Heart left ventricle (tissue), 16 donors: ENCODE measurements at places on chromosomes 2 and 18.

DNA sequence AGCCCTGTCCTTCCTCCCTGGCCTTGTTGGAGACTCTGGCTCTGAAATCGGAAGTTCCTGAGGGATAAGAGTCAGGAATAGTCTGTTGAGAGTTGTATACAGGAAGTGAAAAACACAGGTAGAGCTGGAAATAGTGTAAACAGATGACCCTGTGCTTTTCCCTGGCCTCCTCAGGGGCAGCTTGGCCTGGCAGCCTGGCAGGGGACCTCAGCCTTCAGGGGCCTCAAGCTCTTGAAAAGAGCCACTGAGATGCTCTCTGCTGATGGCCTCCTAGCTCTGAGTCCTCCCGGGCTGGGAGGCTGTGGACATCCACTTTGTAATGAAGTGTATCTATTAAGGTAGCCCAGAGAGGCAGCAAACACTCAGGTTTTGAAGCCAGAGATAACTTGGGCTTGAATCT lies 79.3 kb downstream of the DDX1 start:
- no peak for DNase-seq

DNA sequence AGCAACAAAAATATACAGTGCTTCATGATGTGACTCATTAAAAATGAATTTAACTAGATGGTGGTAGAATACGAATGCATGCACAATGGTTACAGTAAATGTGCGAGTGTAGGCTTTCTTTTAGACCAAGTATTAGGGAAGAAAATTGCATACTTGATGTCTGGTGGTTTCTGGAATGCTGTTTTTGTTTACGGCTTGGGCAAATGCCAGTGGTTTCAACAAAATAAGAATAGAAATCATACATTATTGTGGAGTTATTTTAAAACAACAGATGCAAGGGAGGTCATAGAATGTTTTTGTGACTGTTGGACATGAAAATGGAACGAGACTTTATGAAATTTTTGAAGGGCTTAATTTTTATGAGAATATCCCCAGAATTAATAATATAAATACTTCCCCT lies 580.9 kb downstream of the PLCL1 start:
- DNase-seq: no peak

DNA sequence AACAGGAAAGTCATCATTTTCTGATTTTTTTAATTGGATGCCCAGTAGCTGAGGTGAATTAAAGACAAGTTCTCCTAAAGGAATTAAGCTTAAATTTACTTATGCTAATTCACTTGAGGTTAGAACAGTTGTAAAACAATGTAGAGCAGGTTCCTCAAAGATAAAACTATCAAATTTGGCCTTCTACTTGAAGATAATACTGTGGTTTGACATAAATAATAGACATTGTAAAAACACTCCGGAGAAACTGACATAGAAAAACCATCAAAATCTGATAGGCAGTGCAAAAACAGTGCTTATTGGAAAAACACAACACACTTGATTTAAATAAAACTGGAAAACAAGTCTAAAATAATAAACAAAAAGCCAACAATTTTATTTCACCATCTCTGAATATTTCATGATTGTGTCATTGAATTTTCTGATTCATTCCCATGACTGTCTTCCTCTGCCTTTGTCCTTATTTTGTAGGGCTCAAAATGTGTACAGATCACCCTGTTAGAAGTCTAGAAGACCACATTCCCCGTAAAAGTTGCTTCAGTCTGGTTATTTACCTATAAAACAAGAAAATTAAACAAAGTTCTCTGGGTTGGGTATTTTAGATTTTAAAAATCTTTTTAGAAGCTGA lies 28.3 kb upstream of the SLC40A1 start:
- no peak for DNase-seq

DNA sequence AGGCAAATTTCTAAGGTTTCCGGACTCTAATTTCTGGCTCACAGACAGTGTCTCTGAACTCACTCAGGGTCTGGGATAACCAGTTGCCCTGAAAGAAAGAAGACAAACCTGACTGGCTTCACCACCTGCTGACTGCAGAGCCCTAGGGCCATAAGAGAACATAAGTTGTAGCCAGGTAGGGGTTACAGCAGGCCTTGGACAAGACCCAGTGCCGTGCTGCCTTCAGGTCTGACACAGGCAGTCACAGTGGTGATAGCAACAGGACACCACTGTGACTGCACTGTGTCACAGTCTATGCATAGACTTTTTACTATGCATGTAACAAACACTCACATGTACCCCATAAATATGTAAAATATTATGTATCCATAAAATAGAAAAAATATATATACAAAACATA lies 508.5 kb downstream of the PID1 start:
- DNase-seq: no peak

DNA sequence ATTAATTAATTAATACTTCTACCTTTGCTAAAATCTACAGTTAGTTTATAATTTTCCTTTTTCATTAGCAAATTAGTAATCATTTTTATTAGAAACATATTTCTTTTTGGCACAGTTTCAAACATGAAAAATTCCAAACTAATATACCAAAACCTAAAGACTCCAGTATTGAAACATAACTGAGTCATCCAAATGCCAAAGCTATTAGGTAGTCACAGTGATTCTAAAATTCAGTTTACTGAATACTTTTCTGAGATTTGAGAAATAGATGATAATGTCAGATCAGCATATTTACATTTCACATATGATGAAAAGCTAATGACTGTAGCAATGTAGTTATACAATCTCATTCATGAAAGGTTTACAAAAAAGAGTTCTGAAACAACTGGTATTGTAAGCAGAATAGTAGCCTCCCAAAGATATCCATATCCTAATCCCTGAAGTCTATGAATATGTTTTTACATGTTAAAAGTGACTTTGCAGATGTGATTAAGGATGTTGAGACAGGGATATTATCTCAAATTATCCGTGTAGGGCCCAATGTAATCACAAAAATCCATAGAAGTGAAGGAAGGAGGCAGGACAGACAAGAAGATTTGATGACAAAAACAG lies 680.2 kb upstream of the CHAC2 start:
- no peak for DNase-seq

- DNase-seq: no peak
These were observed 67.5 kb downstream of the DCDC2C start for GRCh38 chr2:3770724-3771415.

DNA sequence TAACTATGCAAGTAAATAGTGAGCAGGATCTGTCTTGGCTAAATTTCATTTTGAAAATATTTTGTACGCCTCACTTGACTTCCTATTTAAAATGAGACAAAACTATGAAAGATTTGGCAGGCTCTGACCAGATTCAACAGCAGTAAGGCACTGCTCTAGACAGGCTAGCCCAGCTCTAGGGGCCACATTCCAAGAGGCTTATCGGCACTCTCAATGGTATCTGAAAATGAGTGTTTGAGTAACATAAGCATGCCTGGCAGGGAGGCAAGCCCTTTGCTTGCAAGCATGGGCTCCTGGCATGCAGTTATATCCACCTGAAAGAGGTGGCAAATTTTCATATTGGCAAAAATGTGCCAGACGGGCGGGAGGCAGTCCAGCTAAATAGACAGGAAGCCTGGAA lies 10.5 kb downstream of the CAPN13 start:
- DNase-seq: peak; percentile 35

GRCh38 chr2:226076529-226076928 lies 677.0 kb downstream of the NYAP2 start:
- no peak for DNase-seq

GRCh38 chr2:59875836-59876235 lies 677.6 kb downstream of the BCL11A start:
- DNase-seq: no peak

DNA sequence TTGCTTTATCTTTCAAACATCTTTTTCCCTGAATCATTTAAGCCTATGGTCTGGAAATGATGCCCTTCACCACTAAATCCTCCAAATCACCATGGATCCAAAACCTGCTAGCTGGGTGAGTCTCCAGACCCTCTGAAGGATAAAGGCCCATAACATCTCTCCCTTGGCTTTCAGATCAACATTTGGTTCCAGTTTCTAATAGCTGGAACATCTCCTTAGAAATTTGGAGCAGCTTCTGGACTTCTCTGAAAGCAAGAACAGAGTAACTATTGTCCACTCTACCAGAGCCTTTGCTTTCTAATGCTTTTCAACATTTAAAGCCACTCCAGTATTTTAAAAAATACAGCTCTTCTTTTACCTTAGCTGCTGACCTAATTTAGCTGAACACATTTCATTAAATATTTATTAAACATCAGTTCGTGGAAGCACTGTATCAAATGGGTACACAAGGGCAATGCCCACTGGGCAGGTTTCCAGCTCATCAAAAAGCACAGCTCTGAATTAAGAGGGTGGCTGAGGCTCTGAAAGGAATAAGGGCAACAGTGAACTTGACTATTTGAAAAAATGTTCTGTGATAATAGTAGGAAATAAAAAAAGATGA lies 75.3 kb downstream of the GALNT3 start:
- no peak for DNase-seq

- DNase-seq: no peak
These were observed 20.9 kb downstream of the PKDCC start for GRCh38 chr2:42068571-42069178.

DNA sequence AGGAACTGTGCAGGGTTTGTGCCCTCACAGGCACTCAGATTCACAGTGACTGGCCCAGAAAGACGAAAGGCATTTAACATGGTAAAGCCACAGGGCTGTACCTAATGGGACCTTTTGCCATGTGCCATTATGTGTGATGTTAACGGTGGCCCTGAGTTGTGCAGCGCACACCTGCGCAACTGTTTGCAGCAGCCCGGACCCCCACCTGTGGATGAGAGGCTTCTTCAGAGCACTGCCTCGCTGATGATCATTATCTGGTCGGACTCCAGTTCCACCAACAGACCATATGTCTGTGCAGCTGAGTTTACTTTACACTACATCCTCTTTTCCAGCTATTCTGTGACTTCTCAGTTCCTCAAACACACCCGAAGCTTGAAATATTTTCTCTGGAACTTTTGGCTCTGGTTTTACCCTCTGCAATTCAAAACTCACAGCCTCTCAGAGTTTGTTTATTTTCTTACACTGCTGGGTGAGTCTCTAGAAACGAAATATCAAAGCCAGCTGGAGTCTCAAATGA lies 35.6 kb upstream of the UBE2F start:
- no peak for DNase-seq

GRCh38 chr2:225366731-225367130 lies 32.8 kb upstream of the NYAP2 start:
- no peak for DNase-seq

DNA sequence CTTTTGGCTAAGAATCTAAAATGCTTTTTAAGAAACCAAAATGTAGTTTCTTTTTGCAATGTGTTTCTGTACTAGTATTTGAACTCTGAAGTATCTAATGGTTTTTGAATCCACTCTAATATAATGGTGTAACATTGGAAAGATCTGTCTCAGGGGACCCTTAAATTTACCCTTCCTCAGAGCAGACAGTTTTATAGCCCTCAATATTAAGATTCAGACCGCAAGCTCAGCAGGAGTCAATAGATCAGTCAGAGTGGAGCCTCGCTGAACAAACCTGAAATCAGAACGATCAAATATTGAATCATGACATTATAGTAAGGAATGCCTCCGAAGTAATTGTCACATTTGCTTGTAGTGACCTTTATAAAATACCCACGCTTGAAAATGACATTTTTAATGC lies 18.3 kb downstream of the SGPP2 start:
- DNase-seq: no peak

GRCh38 chr2:235031686-235032373 lies 80.0 kb downstream of the SH3BP4 start:
- no peak for DNase-seq

GRCh38 chr2:2503864-2504418 lies 172.9 kb upstream of the MYT1L start:
- no peak for DNase-seq

- DNase-seq: no peak
These were observed 46.6 kb downstream of the GBX2 start for GRCh38 chr2:236121546-236121945.

- DNase-seq: no peak
These were observed 146.8 kb downstream of the LNPK start for GRCh38 chr2:175855236-175855635.

DNA sequence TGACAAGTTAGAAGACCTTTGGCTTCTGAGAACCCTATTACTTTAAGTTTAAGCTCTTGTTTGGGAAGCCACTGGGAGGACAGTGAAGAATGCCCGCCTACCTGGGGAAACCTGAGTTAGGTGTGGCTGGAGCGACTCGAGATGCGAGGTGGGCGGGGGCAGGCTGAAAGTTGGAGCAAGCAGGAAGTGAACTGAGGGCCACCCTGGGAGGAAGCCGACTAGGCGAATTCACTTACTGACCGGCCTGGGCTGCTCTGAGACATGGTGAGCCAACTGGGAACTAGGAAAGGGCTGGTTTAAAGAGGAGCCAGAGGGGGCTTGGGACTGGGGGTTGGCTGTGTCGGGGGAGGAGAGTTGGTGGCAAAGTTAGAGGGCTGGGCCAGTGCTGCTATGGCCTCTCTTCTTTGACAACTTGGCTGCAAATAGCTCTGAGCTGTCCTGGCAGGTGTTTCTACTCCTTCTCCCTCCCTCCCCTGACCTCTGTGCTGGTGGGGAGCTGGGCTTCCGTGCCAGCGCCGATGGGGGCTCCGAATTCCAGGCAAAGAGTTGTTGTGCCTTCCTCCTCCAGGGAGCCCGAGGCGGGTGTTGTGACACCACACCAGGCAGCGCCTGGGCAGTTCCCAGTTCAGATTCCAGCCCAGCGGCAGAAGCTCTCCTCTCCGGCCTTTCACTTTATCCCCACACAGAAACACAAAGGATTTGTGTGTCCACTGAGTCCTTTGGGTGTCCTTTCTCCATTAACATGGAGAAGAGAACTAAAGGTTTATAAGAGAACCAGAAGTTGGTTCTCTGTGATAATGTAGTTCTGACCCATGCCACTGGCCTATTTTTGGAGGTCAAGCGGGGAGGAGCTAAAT lies at the start of gene VAMP8:
VAMP8 (plus strand) TSS at position 201 of the 857 bp plus-strand sequence; CDS start at position 262, 61 bp downstream.
- DNase-seq: no peak

DNA sequence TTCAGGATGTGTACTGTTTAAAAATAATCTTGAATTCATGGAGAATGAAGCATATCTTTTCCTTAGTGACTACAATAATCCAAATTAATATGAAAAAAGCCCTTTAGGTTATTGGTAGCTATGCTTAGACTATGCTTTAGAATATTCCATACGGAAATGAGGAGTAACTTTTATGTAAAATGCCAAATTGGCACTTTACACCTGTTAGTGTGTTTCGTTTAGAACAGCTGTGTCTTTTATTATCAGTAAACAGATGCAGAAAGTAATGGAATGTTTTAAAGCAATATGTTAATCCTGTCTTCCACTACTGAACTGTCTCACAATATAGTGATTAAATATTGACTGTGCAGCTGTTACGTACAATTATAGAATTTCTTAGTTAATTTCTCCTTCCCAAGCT lies 129.6 kb downstream of the PMS1 start:
- DNase-seq: no peak

- peak; percentile 15 for DNase-seq
These were observed 36.0 kb downstream of the KIF1A start for GRCh38 chr2:240783819-240784621.
